ENCODE measurements at places on chromosomes 12 and 14.

DNA sequence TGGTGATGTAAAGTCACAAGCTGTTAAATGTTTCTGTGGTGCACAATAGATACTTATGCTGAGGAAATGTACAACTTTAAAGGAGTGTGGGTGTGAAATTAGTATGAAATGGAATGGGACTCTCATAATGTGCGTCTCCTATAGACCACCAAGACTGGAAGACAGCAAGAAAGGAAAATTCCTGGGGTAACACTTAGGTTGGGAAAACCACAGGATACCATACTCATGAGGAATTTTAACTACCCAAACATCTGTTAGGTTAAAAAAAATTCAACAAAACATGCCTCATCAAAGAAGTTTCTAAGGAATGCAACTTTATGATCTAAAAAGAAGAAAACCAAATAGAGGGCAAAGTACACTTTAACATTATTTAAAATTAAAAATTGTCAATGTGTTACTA lies 113.7 kb upstream of the MYF6 start:
- no peak for DNase-seq

GRCh38 chr12:31928246-31929026 lies 30.8 kb upstream of the RESF1 start:
- DNase-seq, result no peak

DNA sequence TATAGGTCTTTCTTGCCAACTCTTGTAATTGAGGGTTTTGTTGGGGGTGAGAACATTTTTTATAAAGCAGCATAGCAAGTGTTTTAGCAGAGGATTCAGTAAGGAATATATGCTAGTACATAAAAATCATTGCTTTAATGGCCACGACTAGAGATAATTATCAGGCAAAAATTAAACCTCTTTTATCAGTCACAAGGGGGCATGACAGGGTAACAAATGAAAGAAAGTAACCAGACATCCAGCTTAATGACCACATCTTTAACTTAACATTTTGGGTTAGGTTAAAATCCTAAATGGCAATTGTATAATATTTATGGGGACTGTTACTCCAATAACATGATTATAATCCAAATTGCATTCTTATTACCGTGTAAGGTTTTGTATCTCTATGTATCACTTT lies 119.6 kb downstream of the LRRIQ1 start:
- no peak for DNase-seq

DNA sequence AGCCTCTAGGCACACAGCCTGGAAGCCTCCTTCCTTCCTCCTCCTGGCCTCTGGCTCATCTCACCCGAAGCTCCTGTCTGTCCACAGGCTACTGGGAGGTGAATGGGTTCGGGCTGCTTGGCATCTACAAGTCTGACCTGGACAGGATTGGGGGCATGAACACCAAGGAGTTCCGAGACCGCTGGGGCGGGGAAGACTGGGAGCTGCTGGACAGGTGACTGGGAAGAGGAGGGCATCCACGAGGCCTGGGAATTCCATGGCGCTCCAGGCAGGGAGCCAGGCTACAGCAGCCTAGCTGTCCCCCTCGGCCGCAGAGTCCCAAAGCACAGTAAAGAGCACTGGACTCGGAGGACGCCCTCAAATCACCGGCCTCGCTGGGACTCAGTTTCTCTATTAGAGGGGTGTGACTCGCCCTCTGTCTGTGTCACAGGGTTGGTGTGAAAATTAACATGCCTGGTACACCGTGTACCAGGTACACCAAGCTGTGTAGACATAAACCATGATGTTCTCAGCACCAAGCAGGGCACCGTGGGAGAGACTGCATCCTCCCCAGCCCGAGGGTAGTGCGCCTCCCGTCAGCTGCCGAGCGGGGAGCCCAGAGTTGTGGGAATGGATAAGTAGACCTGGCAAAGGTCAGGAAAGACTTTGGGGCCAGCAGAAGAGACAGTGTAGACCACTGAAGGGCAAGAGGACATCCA lies 99.6 kb downstream of the B4GALNT3 start:
- no peak for DNase-seq

- DNase-seq, result peak; percentile 78
Observed at GRCh38 chr12:124827588-124828184, 36.0 kb downstream of the SCARB1 start.

DNA sequence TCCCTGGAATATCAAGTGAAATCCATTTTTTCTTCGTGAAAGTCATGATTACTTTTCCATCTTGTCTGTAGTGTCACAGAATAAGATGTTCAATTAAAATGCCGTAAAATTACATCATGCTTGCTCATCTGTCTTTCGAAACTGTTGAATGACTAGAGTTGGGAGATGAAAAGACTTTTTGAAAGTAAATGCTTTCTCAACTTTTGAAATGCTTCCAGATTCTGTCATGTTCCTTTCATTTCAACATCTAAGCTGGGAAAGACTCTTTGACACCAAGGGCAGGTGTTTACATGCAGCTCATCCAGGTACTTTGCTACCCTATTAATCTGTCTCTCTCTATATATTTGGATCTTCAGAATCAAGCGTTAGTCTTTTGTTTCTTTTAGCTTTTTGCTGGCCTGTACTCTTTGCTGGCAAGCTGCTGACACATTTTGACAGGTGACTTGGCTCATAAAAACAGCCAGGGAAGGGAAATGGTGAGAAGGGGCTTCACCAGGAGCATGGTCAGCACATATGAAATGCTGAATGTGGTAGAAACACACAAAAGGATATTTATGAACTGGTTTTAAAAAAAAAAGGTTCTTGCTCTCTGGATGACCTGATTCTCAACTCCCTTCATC lies 77.0 kb upstream of the METAP2 start:
- DNase-seq, result no peak

All from islet precursor cell (in vitro differentiated cells).